ENCODE measurements at places on chromosomes 5 and 9.

GRCh38 chr5:17224858-17225511 lies 7.6 kb downstream of the BASP1 start:
- no peaks in the 10 kb centered on the region for H3K27me3 ChIP-seq
- H3K4me1 ChIP-seq, result peaks cover 26% of the 10 kb centered on the region
- no peak overlapping the region for H3K4me3 ChIP-seq
- peaks cover 74% of the 10 kb centered on the region for H3K36me3 ChIP-seq

DNA sequence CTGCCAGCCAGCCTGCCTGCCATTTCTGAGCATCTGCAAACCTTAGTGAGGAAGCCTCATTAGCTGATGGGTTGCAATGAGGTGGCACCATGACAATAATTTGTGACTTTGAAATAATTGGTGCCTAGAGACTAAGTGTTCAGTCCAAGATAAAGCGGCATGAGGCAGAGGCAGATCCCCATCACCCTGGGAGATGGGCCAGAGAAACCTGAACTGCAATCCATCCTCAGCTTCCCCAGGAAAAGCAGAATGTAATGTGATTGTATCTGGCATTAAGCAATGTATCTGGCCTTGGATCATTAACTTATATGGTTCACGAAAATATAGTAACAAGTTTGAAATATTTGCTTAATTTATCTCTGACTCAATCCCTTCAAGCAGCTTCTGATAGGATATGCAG lies 101.0 kb downstream of the SPOCK1 start:
- no peak overlapping the region for H3K4me3 ChIP-seq
- no peaks in the 10 kb centered on the region for H3K4me1 ChIP-seq
- H3K27me3 ChIP-seq, result no peaks in the 10 kb centered on the region
- no peak overlapping the region for H3K27ac ChIP-seq
- no peak for DNase-seq
- H3K36me3 ChIP-seq, result no peaks in the 10 kb centered on the region

- no peaks in the 10 kb centered on the region for H3K4me1 ChIP-seq
- H3K27me3 ChIP-seq, result no peaks in the 10 kb centered on the region
- no peak for DNase-seq
- no peak overlapping the region for H3K27ac ChIP-seq
- H3K36me3 ChIP-seq, result no peaks in the 10 kb centered on the region
These were observed 115.9 kb upstream of the CCNG1 start for GRCh38 chr5:163321511-163321910.

DNA sequence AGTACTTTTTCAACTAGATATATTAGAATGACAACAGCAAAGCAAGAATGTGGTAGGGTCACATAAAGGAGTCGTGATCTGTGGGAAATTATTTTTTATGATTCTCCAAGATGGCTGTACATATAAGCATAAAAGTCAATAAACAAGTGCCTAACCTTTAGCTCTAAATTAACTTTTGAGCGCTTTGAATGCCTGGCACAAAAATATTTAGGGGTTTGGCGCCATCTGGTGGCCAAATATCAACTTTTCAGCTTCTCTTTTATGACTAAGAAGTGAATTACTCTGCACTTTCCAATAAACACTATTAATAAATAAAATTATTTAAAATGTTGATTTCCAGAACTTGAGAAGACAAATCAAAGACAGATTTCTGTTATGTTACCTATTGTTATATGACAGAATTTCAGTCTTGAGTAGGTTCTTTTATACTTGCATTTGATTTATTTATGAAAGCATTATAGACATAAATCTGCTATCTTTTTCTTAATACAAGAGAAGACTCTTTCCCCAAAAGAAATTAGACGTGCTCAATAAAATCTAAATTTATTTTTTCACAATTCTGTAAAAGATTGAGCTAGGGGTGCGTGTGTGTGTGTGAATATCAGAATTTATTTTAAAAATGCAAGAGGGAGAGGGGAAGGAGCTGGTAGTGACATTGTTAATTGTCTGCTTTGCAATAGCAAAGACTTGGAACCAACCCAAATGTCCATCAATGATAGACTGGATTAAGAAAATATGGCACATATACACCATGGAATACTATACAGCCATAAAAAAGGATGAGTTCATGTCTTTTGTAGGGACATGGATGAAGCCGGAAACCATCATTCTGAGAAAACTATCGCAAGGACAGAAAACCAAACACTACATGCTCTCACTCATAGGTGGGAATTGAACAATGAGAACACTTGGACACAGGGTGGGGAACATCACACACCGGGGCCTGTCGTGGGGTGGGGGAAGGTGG lies 36.7 kb upstream of the ARRDC3 start:
- H3K4me1 ChIP-seq, result no peaks in the 10 kb centered on the region
- DNase-seq, result peak; percentile 63

DNA sequence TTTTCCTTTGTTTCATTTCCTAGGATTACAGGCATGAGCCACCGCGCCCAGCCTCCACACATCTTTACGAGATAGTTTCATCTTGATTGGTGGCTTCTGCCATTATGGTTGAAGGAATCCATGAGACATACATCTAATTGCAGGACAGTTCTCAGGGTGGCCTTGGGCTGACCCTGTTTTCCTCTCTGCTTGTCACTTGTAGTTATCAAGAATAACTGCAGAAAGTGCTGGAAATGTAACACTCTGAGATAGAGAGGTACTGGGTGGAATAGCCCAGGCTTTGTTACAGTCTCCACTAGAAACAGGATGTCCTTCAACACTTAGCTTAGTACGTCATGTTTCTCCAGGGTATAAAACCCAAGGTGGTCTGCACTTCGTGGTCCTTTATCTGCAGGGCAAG lies 10.7 kb downstream of the UGT3A2 start:
- H3K4me1 ChIP-seq, result peaks cover 9% of the 10 kb centered on the region
- no peak overlapping the region for H3K4me3 ChIP-seq
- H3K27ac ChIP-seq, result no peak overlapping the region
- H3K27me3 ChIP-seq, result no peaks in the 10 kb centered on the region

DNA sequence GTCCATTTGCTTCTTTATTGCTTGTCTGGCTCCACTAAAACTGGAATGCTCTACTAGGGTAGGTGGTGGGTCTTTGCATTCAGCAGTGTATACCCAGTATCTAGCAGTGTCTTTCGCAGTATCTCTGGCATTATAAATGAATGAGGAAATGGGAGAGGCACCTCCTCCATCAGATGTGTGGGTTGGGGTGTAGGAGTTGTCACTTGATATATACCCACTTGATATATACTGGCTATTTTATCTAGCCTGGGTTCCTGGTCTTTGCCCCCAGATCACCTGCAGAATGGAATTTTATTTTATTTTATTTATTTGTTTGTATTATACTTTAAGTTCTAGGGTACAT lies 208.5 kb downstream of the PARP8 start:
- no peaks in the 10 kb centered on the region for H3K27me3 ChIP-seq
- no peaks in the 10 kb centered on the region for H3K4me1 ChIP-seq
- H3K36me3 ChIP-seq, result no peaks in the 10 kb centered on the region
- H3K4me3 ChIP-seq, result no peak overlapping the region
- no peak for DNase-seq

DNA sequence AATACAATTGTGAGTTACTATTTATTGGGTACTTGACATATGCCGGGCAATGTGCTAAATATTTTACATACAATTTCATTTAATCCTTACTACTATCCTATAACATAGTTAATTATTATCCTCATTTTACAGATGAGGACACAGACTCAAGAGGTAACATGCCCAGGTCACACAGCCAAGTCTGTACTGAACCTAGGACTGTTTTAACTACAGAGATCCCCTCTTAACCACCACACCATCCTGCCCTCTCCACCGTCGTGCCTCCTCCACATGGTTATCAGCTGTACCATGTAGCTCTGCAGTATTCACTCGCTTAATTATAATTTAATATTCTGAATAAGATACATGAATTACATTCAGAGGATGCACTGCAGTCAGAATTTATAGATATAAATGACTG lies 5.3 kb downstream of the RAB14 start:
- H3K36me3 ChIP-seq, result peaks cover under 1% of the 10 kb centered on the region
- no peak for DNase-seq
- H3K27ac ChIP-seq, result no peak overlapping the region
- no peaks in the 10 kb centered on the region for H3K27me3 ChIP-seq
- H3K4me1 ChIP-seq, result peaks cover 34% of the 10 kb centered on the region
- H3K4me3 ChIP-seq, result no peak overlapping the region

- H3K4me3 ChIP-seq, result no peak overlapping the region
- H3K4me1 ChIP-seq, result no peaks in the 10 kb centered on the region
- H3K36me3 ChIP-seq, result no peaks in the 10 kb centered on the region
- H3K27ac ChIP-seq, result no peak overlapping the region
These were observed 391.9 kb upstream of the PRR16 start for GRCh38 chr5:120072068-120072761.

DNA sequence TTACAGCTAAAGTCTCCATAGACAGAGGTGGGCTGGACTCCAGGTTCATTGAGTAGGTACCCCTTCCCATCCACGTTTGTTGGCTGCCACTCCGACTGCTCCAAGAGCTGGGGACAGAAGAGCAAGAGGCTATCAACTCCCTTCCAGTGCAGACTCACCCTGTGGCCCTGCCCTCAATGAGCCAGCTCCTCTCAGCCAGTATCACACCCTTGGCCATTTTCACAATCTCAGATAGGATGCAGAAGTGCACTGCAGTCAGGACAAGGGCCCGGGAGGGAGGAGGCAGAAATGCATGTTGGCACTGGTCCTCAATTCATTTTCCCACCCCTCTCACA lies 6.2 kb downstream of the IRF1 start:
- no peak overlapping the region for H3K4me3 ChIP-seq
- H3K27me3 ChIP-seq, result peaks cover 4% of the 10 kb centered on the region
- H3K4me1 ChIP-seq, result peaks cover under 1% of the 10 kb centered on the region
- peaks cover 5% of the 10 kb centered on the region for H3K36me3 ChIP-seq

DNA sequence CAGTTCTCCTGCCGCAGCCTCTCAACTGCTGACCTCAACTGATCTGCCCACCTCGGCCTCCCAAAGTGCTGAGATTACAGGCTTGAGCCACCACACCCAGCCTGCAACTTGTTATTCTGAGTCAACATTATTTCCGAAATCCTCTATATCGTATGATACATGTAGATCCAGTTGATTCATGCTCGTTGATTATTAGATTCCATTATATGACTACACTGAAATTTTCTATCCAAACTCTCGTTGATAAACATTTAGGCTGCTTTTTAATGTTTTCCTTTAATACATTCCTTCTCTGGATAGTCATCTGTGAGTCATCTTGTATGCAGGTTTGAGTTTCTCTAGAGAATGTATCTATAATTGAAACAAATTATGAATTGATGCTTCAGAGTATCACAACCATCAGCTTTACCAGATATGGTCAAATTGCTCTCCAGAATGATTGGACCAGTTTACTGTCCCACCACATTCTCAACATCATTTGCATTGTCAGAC lies 4.1 kb downstream of the CDK7 start:
- H3K27me3 ChIP-seq, result no peaks in the 10 kb centered on the region
- H3K4me1 ChIP-seq, result no peaks in the 10 kb centered on the region
- peaks cover 3% of the 10 kb centered on the region for H3K36me3 ChIP-seq
- DNase-seq, result no peak

- DNase-seq, result no peak
- H3K4me3 ChIP-seq, result no peak overlapping the region
- H3K27ac ChIP-seq, result no peak overlapping the region
- H3K4me1 ChIP-seq, result peaks cover 2% of the 10 kb centered on the region
- no peaks in the 10 kb centered on the region for H3K27me3 ChIP-seq
These were observed 3.1 kb downstream of the RANBP3L start for GRCh38 chr5:36298552-36298951.

GRCh38 chr5:16931334-16932110 lies 4.6 kb downstream of the MYO10 start:
- H3K4me1 ChIP-seq, result peaks cover 6% of the 10 kb centered on the region
- H3K4me3 ChIP-seq, result no peak overlapping the region
- H3K27ac ChIP-seq, result no peak overlapping the region
- no peaks in the 10 kb centered on the region for H3K27me3 ChIP-seq

DNA sequence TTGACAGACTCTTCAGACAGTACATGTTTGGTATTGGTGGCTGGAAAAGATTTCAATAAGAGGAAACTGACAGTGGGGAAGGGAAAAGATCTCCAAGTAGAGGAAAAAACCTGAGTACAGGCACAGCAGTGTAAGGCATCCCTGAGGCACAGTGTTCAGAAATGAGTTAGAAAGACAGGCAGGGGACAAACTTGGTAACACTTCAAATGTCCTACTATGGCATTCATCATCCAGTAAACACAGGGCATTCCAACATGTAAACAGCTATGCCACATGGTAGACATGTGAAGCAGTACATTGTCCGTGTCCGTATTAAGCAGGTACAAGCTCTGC lies 45.0 kb upstream of the NR5A1 start:
- H3K27ac ChIP-seq, result no peak overlapping the region
- H3K27me3 ChIP-seq, result no peaks in the 10 kb centered on the region
- peaks cover 3% of the 10 kb centered on the region for H3K4me1 ChIP-seq
- H3K4me3 ChIP-seq, result no peak overlapping the region
- H3K36me3 ChIP-seq, result peaks cover 1% of the 10 kb centered on the region

- no peak overlapping the region for H3K4me3 ChIP-seq
- no peaks in the 10 kb centered on the region for H3K27me3 ChIP-seq
- H3K27ac ChIP-seq, result no peak overlapping the region
- H3K4me1 ChIP-seq, result no peaks in the 10 kb centered on the region
- DNase-seq, result no peak
These were observed 12.4 kb downstream of the NUDT2 start for GRCh38 chr9:34341659-34342295.

DNA sequence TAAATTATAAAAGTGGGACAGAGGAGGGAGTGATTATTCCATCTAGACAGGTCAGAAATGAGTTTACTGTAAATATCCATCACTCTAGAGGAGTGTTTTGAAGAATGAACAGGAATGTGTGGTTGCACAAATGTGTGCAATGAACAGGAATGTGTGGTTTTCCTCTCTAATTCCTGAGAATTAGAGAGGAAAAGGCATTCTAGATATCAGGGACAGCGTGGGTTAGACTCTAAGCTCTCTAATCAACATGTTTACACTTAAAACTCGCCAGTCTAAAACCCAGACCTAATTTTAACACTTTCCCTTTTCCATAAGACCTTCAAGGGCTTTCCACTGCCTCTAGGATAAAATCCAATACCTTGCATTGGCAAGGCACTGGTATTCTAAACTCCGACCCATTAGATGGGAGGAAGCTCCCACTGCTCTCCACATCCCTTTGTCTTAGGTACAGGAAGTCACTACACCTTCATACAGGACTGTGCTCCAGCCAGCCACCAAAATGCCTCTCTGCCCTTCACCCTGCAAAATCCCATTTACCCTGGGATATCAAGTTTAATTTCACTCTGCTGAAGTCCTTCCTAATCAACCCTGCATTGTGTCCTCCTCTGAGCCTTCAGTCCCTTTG lies 67.9 kb downstream of the NFIB start:
- no peaks in the 10 kb centered on the region for H3K4me1 ChIP-seq
- H3K27me3 ChIP-seq, result no peaks in the 10 kb centered on the region
- no peak overlapping the region for H3K4me3 ChIP-seq
- no peaks in the 10 kb centered on the region for H3K36me3 ChIP-seq

- DNase-seq, result no peak
- H3K4me1 ChIP-seq, result peaks cover 6% of the 10 kb centered on the region
- no peak overlapping the region for H3K27ac ChIP-seq
- H3K36me3 ChIP-seq, result no peaks in the 10 kb centered on the region
- H3K4me3 ChIP-seq, result no peak overlapping the region
These were observed 93.3 kb downstream of the DAPK1 start for GRCh38 chr9:87590996-87591395.

GRCh38 chr5:124745928-124746915 lies at the start of gene ZNF608:
ZNF608 (minus strand) TSS chr5:124746639; CDS start chr5:124744989, 1,650 bp downstream.
- H3K4me3 ChIP-seq, result peak within 1 kb of the TSS; percentile 66
- H3K36me3 ChIP-seq, result peaks cover 20% of the 10 kb centered on the region
- DNase-seq, result peak; percentile 72
- H3K27me3 ChIP-seq, result no peaks in the 10 kb centered on the region
